ENCODE measurements at places on chromosomes 12 and 14.

GRCh38 chr12:98671459-98671858, 26.4 kb downstream of the APAF1 start:
- no peak for DNase-seq

DNA sequence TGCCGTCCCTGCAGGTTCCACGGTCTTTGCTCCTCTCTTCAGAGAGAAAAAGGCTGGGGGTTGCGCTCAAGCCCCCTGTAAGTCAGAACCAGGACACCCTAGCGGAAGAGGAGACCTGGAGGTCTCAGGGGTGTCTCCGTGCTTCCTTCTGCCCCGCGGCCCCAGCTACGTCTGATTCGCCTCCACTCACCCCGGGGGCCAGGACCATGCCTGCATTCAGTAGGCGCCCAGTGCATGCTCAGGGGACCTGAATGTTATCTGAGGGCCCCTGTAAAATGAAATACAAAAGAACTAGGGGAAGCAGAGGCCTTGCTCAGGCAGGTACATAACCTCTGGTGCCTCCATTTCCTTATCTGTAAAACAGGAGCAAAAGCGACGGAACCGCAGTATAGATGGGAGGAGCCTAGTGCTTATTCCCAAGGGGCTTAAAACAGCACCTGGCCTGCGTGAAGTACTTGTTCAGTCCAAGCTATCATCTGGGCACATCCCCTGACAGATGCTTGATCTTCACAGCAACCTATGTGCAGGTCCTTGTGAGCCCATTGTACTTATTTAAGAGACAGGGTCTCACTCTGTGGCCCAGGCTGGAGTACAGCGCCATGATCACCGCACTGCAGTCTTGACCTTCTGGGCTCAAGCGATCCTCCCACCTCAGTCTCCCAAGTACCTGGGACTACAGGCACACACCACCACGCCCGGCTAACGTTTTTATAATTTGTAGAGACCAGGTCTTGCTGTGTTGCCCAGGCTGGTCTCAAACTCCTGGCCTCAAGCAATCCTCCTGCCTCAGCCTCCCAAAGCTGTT, 110.3 kb upstream of the NCOR2 start:
- DNase-seq = no peak

DNA sequence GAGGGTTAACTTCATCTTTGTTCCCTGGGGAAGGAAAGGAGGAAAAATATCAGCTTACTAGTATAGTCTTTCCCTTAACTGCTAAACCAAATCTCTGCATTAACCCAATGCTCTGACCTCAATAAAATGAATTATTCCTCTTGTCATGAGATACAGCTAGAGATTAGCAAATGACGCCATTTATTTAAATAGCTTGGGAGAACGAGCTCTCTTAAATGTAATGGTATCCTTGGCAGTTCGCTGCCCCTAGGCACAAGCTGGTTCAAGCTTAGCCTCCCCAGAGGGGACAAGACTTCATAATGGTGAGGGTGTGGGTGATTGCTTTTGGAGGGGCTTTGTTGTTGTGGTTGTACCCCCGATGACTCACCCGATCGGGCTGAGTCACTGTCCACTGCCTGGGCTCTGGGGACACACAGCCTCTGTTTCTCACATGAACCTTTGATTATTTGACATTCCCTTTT, 19.6 kb downstream of the FNTB start:
- no peak for DNase-seq

- DNase-seq = no peak
Measured at GRCh38 chr14:73943083-73943482, 6.8 kb downstream of the FAM161B start.

DNA sequence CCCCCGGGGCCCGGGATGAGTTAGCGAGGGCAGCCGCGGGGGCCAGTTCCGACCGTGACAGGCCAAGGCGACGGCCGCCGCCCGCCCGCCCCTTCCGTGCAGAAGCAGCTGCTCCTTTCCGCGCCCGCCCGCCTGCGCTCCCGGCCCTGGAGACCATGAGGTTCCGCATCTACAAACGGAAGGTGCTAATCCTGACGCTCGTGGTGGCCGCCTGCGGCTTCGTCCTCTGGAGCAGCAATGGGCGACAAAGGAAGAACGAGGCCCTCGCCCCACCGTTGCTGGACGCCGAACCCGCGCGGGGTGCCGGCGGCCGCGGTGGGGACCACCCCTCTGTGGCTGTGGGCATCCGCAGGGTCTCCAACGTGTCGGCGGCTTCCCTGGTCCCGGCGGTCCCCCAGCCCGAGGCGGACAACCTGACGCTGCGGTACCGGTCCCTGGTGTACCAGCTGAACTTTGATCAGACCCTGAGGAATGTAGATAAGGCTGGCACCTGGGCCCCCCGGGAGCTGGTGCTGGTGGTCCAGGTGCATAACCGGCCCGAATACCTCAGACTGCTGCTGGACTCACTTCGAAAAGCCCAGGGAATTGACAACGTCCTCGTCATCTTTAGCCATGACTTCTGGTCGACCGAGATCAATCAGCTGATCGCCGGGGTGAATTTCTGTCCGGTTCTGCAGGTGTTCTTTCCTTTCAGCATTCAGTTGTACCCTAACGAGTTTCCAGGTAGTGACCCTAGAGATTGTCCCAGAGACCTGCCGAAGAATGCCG, 699 bp downstream of the MGAT2 start:
- DNase-seq = no peak

DNA sequence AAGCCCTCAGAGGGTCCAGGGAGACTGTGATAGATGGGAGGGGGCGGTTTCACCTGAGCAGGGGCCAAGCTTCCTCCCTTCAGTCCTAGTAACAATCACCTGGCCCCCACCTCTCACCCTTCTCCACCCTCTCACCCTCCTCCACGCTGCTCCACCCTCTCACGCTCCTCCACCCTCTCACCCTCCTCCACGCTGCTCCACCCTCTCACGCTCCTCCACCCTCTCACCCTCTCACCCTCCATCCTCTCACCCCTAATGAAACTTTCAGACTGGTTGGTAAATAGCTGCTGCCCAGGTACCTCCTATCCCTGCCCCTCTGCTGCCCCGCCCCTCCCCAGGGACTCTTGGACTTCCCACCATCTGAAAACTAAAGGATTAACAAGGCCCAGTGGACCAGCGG, 34.2 kb downstream of the NGB start:
- DNase-seq = no peak

DNA sequence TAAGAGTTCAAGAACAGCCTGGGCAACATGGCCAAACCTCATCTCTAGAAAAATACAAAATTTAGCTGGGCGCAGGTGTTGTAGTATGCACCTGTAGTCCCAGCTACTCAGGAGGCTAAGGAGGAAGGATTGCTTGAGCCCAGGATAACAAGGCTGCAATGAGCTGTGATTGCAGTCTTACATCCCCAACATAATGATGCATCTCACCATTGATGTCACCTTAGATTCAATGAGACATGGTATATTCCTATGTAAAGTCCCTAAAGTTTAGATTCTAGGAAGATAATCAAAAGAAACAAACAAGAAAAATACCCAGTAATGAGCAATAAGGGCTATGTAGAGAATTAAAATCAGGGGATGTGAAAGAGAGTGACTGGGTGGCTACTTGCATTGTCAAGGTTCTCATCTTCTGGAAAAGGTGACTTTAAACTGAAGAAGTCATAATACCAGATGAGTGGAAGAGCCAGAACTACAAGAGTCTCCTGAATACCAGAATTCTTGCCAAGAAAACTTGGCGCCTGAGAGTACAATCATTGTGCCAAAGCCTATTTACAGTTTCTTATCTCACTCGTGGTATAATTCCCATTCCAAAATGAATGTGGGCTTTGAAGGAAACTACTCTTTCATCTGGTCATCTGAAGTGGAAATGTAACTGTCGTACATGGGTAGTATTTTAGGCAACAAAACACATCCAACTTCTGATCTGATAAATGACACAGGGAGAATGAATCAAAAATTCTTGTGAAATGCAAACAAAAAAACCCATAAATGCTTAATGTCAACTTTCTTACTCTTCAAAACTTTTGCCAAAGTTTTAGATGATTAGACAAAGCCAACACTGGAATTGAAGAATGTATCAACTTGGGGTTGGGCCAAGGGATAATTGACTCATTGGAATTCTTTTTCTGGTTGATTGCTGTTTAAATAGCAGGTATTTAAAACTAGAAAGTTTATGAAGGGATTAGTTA, 81.1 kb upstream of the ST8SIA1 start:
- no peak for DNase-seq

- no peak for DNase-seq
Measured at GRCh38 chr12:18589316-18589715, 148.5 kb downstream of the PLCZ1 start.

DNA sequence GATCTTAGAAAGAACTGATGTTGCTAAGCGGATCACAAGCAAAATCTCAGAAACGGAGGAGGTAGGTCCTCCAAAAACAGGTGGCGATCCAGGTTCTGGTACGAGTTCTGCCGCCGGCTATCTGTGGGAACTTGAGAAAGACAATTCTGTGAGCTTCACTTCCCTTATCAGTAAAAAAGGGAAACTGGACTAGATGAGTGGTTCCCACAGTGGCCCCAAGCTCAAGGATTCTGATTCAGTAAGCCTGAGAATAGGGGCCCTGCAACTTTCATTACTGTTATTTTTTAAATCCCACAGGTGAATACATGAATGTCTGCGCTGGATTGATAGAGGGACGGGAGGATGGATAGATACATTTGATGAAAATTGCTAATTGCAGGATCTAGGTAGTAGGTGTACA, 160.2 kb downstream of the PPM1H start:
- no peak for DNase-seq
